Stimulated activated CD8-positive, alpha-beta memory T cell treated with anti-CD3 and anti-CD28 coated beads, Interleukin-15, amount 100 ng/mL, for 24 hours (primary cell): ENCODE measurements at places on chromosomes 1 and 21.

DNA sequence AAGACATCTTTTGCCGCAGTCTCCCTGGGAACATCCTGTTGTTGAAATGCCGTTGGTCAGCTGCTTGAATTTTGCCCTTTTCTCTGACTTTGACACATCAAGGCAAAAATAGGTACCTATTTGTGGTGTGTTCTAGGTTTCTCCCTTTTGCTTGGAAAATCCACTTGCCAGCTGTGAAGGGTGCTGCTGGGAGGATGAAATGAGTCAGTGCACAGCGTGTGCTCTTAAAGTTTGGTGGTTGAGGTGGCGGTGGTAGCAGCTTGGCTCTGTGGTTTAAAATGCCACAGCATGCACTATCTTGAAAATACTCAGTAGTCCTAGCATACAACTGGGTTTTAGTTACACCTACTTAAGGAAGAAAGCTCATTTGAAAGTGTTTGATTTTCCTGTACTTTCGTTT, 183.8 kb downstream of the DHRS3 start:
- DNase-seq, result no peak

DNA sequence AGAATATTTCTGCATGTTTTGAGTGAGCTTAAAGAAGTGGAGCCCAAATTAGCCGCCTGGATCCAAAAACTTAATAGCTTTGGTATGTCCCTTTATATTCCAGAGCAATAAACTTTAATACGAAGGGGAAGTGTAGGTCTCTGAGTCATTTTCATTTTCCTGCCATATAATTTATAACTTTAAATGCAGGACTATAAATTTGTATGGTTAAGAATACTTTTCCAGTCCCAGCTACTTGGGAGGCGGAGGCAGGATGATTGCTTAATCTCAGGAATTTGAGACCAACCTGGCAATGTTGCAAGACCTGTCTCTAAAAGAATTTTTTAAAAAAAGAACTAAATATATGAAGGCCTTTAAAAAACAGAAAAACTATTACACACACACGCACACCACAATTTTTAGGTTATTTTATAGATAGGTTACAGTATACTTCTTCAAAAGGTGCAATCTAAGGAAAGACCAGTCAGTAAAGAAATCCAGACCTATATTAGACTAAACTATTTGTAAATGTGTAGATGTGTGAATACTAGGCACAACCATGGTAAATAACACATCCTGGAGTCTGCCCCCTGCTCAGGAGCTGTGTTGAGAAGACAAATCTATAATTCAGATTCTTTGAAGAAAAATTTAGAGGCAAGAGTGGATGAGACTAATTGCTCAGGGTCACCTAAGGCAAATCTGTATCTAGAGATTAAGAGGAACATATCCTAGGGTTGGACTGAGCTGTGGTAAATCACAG, 80.3 kb downstream of the TTC3 start:
- no peak for DNase-seq

- no peak for DNase-seq
Measured at GRCh38 chr1:110051262-110051648, 16.8 kb downstream of the STRIP1 start.

DNA sequence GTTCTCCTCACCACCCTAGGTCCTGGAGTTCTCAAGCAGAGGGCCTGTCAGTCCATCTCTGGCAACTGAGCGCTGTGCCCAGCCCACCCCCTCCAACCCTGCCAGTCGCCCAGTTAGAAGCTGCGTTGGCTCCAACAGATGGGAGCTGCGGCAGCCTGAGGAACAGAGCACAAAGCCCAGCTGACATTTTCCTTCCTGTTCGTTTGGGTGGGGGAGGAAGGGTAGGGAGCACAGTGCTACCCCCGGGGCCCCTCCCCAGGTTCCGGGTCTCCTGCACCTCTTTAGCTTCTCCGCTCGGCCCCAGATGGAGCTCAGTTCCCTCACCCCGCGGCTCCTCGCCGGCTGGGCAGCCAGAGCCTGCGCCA, 1.4 kb downstream of the LRRN2 start:
- no peak for DNase-seq

DNA sequence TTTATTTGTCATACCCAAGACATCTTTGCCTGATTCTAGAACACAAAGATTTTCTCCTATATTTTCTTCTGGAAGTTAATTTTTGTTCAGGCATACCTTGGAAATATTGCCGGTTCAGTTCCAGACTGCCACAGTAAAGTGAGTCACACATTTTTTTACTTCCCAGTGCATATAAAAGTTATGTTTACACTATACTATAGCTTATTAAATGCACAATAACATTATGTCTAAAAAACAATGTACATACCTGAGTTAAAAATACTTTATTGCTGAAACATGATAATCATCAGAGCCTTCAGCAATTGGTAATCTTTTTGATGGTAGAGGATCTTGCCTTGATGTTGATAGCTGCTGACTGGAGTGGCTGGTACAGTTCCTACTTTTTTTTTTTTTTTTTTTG, 10.0 kb downstream of the SMCP start:
- DNase-seq, result no peak

DNA sequence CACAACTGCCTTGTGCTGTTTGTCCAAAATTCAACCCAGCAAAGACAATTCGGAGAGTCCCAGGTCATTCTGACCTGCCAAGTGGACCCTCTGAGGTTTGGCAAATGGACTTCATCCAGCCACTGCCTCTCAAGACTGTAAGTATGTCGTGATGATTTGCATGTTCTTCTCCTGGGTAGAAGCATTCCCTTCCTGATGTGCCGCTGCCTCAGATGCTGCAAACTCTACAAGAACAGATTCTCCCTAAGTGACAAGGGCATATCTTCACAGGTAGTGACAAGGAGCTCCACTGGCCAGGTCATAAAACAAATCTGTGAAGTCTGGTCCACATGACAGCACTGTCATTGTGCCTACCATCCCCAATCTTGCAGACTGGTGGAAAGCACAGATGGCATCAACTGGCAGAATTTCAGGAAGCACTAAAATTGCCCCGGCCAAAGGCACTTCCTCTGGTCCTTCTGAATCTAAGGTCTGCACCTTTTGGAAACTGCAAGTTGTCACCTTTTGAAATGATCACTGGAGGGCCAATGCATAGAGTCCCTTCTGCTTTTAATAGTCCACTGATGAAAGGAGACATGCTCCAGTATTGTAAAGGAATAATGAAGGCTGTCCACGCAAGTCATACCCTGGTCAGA, 27.4 kb downstream of the POFUT2 start:
- DNase-seq, result no peak

DNA sequence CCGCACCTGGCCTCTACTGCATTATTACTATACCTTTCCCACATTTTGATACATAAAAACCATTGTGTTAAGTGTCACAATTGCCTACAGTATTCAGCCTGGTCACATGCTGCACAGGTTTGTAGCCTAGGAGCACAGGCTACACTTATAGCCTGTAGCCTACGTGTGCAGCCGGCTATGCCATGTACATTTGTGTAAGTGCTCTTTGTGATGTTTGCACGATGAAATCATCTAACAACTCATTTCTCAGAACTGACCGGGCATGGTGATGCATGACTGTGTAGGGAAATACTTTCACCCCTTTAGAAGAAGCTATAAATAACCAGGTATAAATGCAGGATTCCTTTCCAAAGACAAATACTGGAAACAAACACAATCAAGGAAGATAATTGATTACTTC, 12.1 kb downstream of the ERG start:
- no peak for DNase-seq

GRCh38 chr1:171206978-171207355, 21.9 kb downstream of the FMO2 start:
- DNase-seq, result no peak
